ENCODE measurements at places on chromosomes 7 and 10. TPM values are rescaled to one million over a fixed set of nuclear protein-coding genes. Genes with fewer than 3 reads are reported as not detected.

SAMD9L gene
- total RNA-seq, result 19.8 TPM

GHITM gene
- 197 TPM for total RNA-seq

ZNF488 gene
- total RNA-seq, result 0.27 TPM

PLPP4 gene
- not detected for total RNA-seq

GNAT3 gene
- total RNA-seq, result not detected

ASIC3 gene
- total RNA-seq, result 5.3 TPM

RBP3 gene
- total RNA-seq, result not detected

SEC61G gene
- total RNA-seq, result 177 TPM

IQUB gene
- total RNA-seq, result not detected

FLNC gene
- total RNA-seq, result 0.05 TPM

DNA sequence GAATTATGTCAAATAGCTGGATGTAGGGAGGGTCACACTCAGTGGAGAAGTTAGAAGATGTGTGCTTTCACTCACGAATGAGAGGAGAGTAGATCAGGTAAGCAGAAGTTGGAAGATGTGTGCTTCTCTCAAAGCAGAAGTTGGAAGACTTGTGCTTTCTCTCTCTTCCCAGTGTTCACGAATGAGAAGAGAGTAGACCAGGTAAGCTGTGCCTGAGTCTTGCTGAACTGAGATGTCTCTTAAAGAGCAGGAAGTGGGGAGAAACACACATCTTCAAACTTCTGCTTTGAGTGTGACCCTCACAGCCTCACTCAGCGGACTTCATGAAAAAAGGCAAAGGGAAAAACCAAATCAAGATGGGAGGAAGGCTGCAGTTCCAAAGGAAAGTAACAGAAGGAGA lies 7.0 kb upstream of the TMEM243 start:
- no peak overlapping the region for H3K27ac ChIP-seq
- no peak for DNase-seq
- peaks cover 12% of the 10 kb centered on the region for H3K4me1 ChIP-seq
- H3K36me3 ChIP-seq, result no peaks in the 10 kb centered on the region
- no peak overlapping the region for H3K4me3 ChIP-seq

DNA sequence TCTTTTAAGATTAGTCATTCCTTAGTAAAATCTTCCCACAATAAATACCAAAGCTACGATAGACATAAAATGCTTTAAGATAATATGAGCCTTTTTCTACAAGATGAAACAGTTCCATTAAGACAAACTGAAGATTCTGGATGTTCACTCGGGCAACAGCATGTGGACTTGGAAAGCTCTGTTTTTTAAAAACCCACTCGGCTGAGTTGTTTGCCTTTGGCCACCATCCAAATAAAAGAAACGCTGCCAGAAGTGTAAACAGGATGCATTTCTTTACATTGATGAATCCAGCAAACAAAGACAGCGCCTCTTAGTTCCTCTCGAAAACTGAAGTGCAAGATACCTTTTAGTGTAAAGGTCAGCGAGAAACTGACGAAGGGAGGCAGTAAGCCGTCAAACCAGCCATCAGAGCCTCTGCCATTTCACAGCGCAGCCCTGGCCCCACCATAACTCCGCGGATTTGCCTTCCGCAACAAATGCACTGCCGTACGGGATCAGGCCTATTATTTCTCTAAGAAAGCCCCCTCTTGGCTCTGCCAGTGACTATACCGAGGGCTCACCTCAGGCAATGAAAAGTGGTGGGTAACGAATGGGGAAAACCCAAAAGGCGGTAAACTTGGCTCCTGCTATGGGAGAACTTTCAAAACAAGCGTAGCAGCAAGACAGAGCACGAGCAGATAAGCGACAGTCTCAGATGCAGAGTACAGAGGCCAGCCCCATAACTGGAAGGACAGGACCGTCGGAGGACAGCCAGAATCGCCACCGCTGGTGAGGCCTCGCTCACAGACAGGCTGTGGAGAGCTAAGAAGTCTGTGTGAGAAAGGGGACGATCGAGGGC lies 41.4 kb downstream of the GNA12 start:
- no peak overlapping the region for H3K4me3 ChIP-seq
- H3K36me3 ChIP-seq, result no peaks in the 10 kb centered on the region
- DNase-seq, result no peak
- peaks cover 32% of the 10 kb centered on the region for H3K4me1 ChIP-seq
- no peak overlapping the region for H3K27ac ChIP-seq
- no peaks in the 10 kb centered on the region for H3K27me3 ChIP-seq

- H3K27me3 ChIP-seq, result no peaks in the 10 kb centered on the region
- H3K36me3 ChIP-seq, result peaks cover 3% of the 10 kb centered on the region
- peaks cover 34% of the 10 kb centered on the region for H3K4me1 ChIP-seq
- no peak overlapping the region for H3K27ac ChIP-seq
- DNase-seq, result no peak
- H3K4me3 ChIP-seq, result no peak overlapping the region
Observed at GRCh38 chr10:35492386-35493195, 112.5 kb upstream of the GJD4 start.

DNA sequence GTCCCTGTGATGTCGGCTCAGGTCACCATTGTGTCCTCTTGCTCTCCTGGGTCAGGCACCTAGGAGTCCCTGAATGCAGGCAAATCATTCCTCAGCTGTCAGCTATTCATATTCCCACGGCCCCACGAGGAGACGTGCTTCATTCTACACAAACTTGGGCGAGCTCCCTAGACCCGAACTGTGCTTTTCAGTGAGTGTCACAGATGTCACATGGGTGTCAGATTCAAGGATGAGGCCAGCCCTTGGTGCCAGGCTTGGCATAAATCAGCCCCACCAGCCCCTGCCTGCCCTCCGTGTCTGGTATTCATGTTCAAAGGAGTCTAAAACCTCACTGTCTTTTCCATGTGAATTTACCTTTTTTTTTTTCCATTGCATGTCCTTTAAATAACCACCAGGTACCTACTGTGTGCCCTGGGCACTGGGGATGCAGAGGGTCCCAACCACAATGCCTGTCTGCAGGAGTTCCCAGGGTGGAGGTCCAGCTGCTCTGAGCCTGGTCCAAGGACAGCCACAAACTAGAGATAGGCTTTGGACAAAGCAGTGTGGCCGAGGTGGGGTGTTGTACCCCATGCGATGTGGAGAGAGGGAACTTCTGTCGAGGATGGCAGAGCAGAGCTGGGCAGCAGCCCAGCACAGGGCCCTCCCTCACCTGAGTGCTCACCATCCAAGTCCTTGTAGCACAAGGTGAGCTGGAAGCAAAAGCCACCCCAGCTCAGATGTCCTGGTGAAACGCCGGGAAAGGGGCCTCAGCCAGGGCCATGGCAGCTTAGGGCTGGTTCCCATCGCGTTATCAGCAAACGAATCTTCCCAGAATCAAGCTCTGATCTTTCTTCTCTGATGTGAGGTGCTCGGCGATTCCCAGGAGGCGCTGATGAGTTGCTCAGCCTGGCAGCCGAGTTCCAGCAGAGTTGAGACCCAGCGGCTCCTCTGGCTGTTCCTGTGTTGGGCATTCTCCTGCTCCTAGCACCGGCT lies 611.9 kb downstream of the PTPRN2 start:
- DNase-seq, result no peak
- no peak overlapping the region for H3K4me3 ChIP-seq
- no peak overlapping the region for H3K27ac ChIP-seq
- no peaks in the 10 kb centered on the region for H3K27me3 ChIP-seq

DNA sequence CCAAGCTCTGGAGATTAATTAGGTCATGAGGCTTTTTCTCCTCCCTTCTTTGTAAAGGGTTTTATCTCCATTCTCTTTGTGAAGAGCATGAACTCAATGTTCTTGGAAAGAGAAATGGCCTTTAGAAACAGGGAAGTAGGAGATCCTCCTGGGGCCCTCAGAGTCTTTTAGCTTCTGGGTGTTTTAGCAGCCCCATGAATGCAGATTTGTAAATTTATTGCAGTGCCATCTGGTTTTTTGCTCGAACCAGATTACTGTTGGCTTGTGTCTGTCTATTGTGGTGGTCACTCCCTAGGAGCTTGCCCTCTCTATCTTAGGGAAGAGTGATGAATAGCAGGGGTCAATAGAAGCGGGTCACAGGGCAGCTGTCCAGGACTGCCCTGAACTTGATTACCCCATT lies 110.6 kb downstream of the BTRC start:
- no peak overlapping the region for H3K4me3 ChIP-seq
- no peaks in the 10 kb centered on the region for H3K36me3 ChIP-seq
- H3K4me1 ChIP-seq, result peaks cover 2% of the 10 kb centered on the region
- no peak overlapping the region for H3K27ac ChIP-seq
- DNase-seq, result no peak
- no peaks in the 10 kb centered on the region for H3K27me3 ChIP-seq

GRCh38 chr7:120805636-120806388 lies 52.1 kb downstream of the TSPAN12 start:
- H3K27me3 ChIP-seq, result peaks cover 6% of the 10 kb centered on the region
- H3K4me1 ChIP-seq, result no peaks in the 10 kb centered on the region
- no peak overlapping the region for H3K27ac ChIP-seq
- no peaks in the 10 kb centered on the region for H3K36me3 ChIP-seq
- peak; percentile 48 for DNase-seq
- H3K4me3 ChIP-seq, result no peak overlapping the region

DNA sequence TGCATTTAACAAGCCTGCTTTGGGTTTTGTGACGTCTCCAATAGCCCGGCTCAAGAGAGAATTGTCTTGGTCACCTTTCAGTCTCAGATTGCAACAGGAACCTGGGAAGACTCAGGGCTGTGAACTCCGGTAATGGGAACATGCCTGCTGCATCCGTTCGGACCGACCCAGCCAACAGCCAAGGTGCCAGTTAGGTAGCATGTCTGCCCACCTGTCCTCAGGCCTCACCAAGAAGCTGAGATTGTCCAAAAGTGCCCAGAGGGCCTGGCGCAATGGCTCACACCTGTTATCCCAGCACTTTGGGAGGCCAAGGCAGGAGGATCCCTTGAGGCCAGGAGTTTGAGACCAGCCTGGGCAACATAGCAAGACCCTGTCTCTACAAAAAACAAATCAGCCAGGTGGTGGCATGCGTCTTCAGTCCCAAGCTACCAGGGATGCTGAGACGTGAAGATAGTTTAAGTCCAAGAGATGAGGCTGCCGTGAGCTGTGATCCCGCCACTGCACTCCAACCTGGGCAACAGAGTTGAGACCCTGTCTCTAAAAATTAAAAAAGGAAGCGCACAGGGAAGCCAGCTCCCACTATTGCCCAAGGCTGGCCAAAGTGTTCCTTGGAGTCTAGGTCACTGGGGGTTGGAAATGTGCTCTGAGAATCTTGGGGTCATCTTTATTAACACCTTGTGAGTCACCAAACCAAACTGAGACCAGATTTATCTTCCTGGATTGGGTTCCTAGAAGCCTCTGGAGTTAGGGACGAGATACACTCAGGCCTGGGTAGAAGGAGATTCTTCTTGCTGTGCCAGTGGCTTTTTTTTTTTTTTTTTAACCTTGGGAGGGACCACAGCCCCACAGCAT lies 26.9 kb downstream of the BAG3 start:
- H3K4me1 ChIP-seq, result peaks cover 33% of the 10 kb centered on the region
- peaks cover 13% of the 10 kb centered on the region for H3K36me3 ChIP-seq
- DNase-seq, result no peak
- H3K27ac ChIP-seq, result no peak overlapping the region

- no peak overlapping the region for H3K27ac ChIP-seq
- H3K36me3 ChIP-seq, result no peaks in the 10 kb centered on the region
- DNase-seq, result no peak
- no peak overlapping the region for H3K4me3 ChIP-seq
Observed at GRCh38 chr7:29039821-29040578, 81.9 kb upstream of the TRIL start.

- H3K4me1 ChIP-seq, result peaks cover 75% of the 10 kb centered on the region
- H3K36me3 ChIP-seq, result peaks cover 17% of the 10 kb centered on the region
Observed at GRCh38 chr10:14540062-14540461, 209.3 kb upstream of the FRMD4A start.

- H3K36me3 ChIP-seq, result no peaks in the 10 kb centered on the region
- DNase-seq, result no peak
- H3K4me1 ChIP-seq, result no peaks in the 10 kb centered on the region
- H3K27ac ChIP-seq, result no peak overlapping the region
- no peak overlapping the region for H3K4me3 ChIP-seq
Observed at GRCh38 chr7:90536449-90536848, 59.7 kb upstream of the CDK14 start.

DNA sequence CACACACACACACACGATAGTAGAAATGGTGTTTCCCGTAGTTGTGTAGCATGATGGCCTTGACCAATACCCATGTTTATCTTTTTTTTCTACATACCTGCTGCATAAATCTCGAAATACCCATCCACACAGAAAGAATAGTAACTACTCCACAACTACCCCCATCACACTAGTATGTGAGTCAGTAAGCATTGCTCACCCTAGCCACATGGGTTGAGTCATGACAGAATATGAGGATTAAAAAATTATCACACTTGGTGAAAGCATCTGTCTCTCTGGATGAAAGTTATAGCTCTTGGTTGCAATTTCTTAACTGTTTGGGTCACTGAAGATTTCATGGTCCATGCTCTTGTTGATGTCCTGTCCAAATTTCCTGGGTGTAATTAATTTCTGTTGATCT lies 103.4 kb upstream of the MDFIC start:
- no peaks in the 10 kb centered on the region for H3K27me3 ChIP-seq
- peak; percentile 32 for DNase-seq
- peaks cover 2% of the 10 kb centered on the region for H3K36me3 ChIP-seq
- H3K27ac ChIP-seq, result peak overlapping the region; percentile 4
- peaks cover 37% of the 10 kb centered on the region for H3K4me1 ChIP-seq
- no peak overlapping the region for H3K4me3 ChIP-seq

DNA sequence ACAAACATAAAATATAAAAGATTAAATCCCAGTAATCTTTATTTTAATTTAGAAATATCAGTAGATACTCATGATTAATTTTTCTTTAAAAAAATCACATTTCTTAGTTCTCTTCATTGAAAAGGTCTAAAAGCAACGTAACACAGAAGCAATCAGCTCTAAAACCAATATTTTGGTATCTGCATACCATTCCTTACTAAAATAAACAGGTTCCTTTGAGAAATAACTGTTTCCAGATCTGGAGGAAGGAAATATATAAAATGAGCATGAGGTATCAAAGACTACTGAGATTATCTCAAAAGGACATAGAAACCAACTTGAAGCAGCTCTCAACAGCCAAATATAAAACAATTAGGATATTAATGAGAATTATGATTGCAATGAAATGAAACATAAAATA lies 301.0 kb upstream of the GNAI1 start:
- H3K36me3 ChIP-seq, result no peaks in the 10 kb centered on the region
- no peaks in the 10 kb centered on the region for H3K27me3 ChIP-seq
- H3K4me3 ChIP-seq, result no peak overlapping the region
- no peak overlapping the region for H3K27ac ChIP-seq
- no peaks in the 10 kb centered on the region for H3K4me1 ChIP-seq

Measured in activated CD4-positive, alpha-beta memory T cell treated with anti-CD3 and anti-CD28 coated beads for 36 hours (primary cell).